ENCODE measurements at places on chromosomes 6 and 20.

DNA sequence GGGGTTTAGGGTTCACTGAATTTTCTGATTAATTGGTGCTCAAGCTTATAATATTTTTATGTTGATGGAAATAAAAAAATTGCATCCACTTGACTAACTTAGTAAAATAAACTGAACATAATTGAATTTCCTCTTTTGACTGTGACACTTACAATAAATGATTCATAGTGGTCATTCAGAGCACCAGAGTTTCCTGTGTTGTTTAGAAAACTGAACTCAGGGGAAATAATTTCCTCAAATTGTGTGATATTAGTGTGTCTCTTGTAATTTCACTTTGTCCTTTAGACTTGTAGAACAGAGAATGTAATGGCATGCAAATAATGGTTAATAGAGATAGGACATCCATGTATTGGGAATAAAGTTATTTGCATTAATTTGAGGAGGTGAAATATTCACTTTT is 319.7 kb upstream of the MAN1A1 start:
- peak; percentile 9 for DNase-seq

DNA sequence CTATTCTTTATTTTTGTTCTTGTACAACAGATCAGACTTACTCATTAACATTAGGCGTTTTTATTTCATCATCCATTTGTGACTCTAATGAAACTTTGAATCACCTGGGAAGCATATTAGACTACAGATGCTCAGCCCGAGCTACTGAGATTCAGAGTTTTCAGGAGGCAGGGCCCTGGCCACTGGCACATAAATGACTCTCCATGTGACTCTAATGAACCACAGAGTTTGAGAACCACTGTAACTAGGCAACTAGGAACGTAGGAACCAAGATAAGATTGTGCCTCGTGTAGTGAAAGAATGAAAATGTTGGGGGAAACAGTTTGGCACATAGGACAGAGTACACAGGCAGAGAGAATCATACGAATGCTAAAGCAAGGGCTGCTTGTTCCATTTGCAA is 405.9 kb upstream of the BTBD3 start:
- DNase-seq, result no peak

- peak; percentile 38 for DNase-seq
Measured at GRCh38 chr6:11766043-11766442, 12.6 kb downstream of the ADTRP start.

DNA sequence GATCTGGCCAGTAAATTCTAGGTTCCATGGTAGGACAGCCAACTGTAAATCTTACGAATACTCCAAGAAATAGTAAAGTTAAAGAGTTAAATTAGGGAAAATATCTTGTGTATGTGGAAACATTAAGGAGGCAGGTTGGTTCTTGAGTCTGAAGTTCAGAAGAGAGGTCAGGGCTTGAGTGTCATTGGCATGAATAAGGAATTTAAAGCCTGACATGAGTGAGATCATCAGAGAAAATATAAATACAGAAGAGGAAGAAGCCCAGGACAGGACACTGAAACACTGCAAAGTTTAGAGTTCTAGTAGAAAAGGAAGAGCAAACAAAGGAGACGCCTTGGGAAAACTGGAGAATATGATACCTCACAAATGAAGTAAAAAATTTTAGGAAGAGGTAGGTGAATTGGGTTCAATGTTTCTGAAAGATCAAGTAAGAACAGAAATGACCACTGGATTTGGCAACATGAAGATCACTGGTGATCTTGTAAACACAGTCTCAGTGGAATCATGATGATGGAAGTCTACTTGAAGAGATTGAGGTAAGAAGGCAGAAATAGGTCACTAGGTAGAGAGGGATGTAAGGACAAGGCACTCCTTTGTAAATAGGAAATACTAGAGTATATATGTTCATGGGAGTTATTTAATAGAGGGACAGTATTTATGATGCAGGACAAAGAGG is 41.6 kb upstream of the SYNCRIP start:
- no peak for DNase-seq

GRCh38 chr6:167291623-167292300 is 647 bp downstream of the UNC93A start:
- no peak for DNase-seq

DNA sequence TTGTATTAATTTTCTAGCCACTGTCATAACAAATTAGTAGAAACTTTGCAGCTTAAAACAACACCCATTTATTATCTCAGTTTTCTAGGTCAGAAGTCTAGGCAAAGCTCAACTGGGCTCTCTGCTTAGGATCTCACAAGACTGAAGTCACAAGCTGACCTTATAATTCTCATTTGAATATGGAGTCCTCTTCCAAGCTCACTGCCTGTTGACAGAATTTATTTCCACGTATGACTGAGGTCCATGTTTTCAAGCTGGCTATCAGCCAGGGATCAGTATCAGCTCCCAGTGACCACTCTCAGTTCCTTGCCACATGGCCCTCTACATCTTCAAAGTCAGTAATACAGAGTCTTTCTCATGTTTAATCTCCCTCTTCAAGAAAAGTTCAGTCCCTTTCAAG is 11.7 kb upstream of the HLA-DQB2 start:
- no peak for DNase-seq
